ENCODE measurements at places on chromosomes 5 and 9.

GRCh38 chr5:1737790-1738405 lies 61.7 kb downstream of the MRPL36 start:
- peak; percentile 27 for DNase-seq

GRCh38 chr5:126680191-126680817 lies 79.6 kb downstream of the PHAX start:
- DNase-seq, result no peak

- no peak for DNase-seq
These were observed 197.4 kb upstream of the IRX2 start for GRCh38 chr5:2948875-2949274.

DNA sequence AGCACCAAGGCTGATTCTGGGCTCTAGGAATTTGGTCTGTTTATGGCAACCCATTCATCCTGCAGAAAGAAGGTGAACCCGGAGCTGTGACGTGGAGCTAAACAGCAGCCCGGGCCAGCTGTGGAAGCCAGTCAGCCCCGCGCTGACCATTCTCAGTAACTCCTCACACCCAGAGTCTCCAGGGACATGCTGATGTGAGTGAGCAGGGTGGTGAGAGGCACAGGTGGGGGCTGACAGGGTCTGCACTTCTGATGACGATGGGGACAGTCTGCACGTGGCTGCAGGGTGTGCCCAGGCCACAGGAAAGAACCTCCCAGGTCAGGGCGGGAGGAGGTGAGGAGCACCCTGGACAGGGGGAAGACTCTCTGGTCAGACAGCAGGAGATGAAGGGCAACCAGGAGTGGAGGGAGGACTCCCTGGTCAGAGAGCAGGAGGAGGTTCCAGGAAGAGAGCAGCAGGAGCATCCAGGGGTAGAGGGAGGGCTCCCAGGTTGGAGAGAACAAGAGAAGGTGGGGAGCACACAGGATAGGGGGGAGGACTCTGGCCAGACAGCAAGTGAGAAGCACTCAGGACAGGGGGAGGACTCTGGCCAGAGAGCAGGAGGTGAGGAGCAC lies 26.1 kb upstream of the SLC6A3 start:
- DNase-seq, result no peak

DNA sequence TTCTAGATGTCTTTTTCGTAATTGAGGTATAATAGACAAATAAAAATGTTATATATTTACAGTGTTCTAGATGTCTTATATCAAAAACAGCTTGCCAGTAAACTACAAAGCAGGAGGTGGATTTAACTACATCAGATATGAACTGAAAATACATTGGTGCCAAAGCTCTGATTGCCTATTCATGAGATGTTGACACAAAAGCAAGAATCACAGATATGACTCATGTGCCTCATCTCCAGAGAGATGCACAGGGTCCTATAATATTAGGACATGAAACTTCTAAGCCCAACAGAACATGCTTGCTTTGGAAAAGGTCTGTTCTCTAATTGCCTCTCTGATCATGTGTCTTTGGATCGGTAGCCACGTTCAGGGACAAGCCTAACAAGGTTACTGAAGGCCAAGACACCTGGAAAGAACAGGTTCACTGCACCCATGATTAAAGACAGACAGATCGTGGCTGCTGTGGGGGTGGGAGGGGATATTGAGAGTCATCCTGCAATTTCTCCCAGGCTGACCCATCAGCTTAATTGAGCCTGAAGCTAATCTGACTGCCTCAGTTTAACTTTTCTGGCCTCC lies 16.8 kb downstream of the ABCA1 start:
- DNase-seq, result no peak

DNA sequence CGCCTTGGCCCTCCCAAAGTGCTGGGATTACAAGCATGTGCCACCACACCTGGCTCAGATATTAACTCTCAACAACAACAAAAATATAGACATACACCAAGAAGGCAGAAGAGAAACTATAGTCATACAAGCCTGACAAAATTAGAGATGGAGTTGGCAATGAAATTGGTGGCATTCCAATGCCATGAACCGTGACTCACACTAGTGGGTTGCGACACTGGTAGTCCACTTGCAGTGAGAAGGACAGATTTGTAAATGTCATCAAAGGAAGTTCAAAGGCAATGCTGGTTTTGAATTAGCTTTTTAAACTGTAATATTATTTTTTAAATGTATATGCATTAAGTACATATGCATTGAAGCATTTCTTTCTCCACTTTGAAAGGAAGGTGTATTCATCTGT lies 8.5 kb upstream of the DNAJC25 start:
- no peak for DNase-seq

DNA sequence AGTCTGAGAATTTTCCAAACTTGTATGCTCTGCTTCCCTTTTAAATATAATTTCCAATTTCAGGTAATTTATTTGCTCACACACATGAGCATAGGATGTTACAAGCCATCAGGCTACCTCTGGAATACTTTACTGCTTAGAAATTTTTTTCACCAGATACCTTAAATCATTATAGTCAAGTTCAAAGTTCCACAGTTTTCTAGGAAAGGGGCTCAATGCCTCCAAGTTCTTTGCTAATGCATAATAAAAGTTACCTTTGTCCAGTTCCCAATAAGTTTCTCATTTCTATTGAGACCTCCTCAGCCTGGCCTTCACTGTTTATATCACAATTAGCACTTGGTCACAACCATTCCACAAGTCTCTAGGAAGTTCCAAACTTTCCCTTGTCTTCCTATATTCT lies 16.2 kb upstream of the UGT3A1 start:
- no peak for DNase-seq

- no peak for DNase-seq
These were observed 8.7 kb upstream of the SSBP2 start for GRCh38 chr5:81759632-81760005.

Measured in activated T-cell treated with anti-CD3 and anti-CD28 coated beads, Interleukin-2, amount 50 U/mL, for 4 hours (primary cell).